ENCODE measurements at places on chromosomes 6 and 20. TPM values are rescaled to one million over a fixed set of nuclear protein-coding genes. Genes with fewer than 3 reads are reported as not detected.

The MLIP gene
- total RNA-seq = not detected

The VWA7 gene
- total RNA-seq = 1.4 TPM

The COL10A1 gene
- not detected for total RNA-seq

The ZNF831 gene
- total RNA-seq = not detected

The EYA4 gene
- 12.6 TPM for total RNA-seq

All from A549 treated with ZK216348 at 1 μM for 4 hours (cell line).